Activated CD4-positive, alpha-beta memory T cell treated with anti-CD3 and anti-CD28 coated beads, Interleukin-2, amount 10 ng/mL, durations not matched to agents 7 days and 5 days (primary cell): ENCODE measurements at places on chromosomes 12 and 14. TPM values are rescaled to one million over a fixed set of nuclear protein-coding genes. Genes with fewer than 3 reads are reported as not detected.

The STAT6 gene
- 128 TPM for total RNA-seq

The DDN gene
- 0.23 TPM for total RNA-seq

The ATXN3 gene
- 29.3 TPM for total RNA-seq

The BICD1 gene
- 12.5 TPM for total RNA-seq

The RFLNA gene
- not detected for total RNA-seq

The IQSEC3 gene
- 0.33 TPM for total RNA-seq

The DIO2 gene
- not detected for total RNA-seq

The LRRC43 gene
- 0.38 TPM for total RNA-seq

The CMKLR1 gene
- not detected for total RNA-seq

The SPX gene
- 1.1 TPM for total RNA-seq

The CD163L1 gene
- not detected for total RNA-seq

The C12orf56 gene
- 0.40 TPM for total RNA-seq

The DIP2B gene
- 22.9 TPM for total RNA-seq

The ZFHX2 gene
- 1.5 TPM for total RNA-seq

The FOXA1 gene
- not detected for total RNA-seq

The LRP1-AS gene
- total RNA-seq = not detected

The SERPINA4 gene
- not detected for total RNA-seq

The CBLN3 gene
- 8.6 TPM for total RNA-seq
